ENCODE measurements at places on chromosomes 2 and 18.

DNA sequence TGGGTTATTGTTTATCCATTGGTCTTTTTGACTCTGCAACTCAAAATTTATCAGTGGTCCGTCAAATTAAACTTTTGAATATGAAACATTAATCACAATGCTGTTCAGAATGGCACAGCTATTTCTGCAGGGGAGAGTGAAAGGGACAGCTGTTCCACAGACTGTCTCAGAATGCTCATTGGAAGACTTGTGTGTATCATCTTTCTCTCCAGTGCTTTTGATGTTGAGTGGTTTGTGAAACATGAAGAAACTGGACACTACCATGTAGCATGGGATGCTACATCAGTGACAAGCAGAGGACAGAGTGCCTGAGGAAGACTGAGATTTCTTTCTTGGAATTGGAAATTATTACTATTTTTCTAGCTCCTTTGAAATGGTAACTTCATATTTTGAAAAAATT, 115.7 kb downstream of the PLCL1 start:
- no peak for DNase-seq

GRCh38 chr2:64092502-64092901, 51.7 kb downstream of the PELI1 start:
- DNase-seq: no peak

GRCh38 chr2:240333985-240334384, 101.5 kb upstream of the GPC1 start:
- DNase-seq: no peak

DNA sequence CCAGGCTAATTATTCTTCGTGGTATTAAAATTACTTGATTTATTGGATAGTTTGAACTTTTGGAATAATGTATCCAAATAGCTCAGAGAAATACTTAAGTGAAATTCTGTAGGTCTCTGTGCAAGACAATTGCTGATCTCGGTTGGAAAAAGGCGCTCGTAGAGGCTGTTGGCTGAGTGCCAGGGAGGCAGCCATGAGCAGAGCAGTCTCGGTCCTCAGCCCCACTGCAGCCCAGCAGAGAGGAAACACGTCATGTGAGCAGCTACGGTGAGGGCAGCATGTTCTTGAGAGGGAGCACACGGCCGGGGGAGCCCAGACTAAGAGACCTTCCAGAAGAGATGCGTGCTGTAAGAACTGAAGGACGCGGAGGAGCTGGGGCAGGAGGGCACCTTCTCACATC, 42.5 kb downstream of the DCDC2C start:
- DNase-seq: peak; percentile 10

GRCh38 chr2:24763843-24764242, 29.3 kb downstream of the PTRHD1 start:
- no peak for DNase-seq

DNA sequence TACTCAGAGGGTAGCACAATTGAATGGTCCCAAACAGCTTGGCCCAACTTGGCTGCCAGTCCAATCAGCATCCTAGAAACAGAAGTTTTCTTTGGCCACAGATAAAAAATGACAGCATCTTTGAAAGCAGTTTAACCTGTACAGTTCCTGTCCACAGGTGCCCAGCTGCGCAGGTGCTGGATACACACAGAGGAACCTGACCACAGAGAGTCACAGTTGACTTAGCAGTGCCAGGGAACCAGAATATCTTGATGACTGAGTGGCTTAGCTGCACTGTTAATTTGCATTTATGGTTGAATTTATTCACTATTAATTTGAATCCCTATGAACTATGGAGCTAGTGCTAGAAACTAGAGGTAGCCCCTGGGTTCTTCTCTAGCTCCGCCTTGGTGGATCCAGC, 93.7 kb downstream of the TPGS2 start:
- DNase-seq: no peak

GRCh38 chr2:63983986-63984605, 35.1 kb downstream of the VPS54 start:
- no peak for DNase-seq
